ENCODE measurements at places on chromosomes 2 and 18. TPM values are rescaled to one million over a fixed set of nuclear protein-coding genes. Genes with fewer than 3 reads are reported as not detected.

Gene CDK5R2
- 11.9 TPM for total RNA-seq

Gene ZNF385B
- 18.2 TPM for total RNA-seq

Gene MGAT4A
- 36.0 TPM for total RNA-seq

Gene RPRM
- total RNA-seq, result 71.7 TPM

Gene ANKRD30B
- total RNA-seq, result 2.2 TPM

Gene CHRNG
- not detected for total RNA-seq

Gene EFEMP1
- total RNA-seq, result 0.94 TPM

All from parietal lobe (tissue), 2 donors.